ENCODE measurements at places on chromosomes 13 and 19. TPM values are rescaled to one million over a fixed set of nuclear protein-coding genes. Genes with fewer than 3 reads are reported as not detected.

DNA sequence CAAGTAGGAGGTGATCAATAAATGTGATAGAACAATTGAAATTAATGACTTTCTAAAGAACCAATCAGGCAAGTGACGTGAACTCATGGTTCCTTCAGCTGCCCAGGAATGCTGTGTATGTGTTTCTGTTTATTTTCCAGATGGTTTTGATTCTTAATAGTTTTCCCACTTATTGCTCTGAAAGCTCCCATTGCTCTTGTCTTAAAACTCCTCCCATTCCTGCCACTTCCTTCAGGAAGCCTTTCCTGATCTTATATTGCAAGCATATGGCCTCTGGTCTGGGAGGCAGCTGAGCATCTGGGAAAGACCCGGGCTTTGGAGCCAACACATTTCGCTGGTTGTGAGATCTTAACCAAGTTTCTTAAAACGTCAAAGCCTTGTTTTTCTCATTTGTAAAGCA lies 17.1 kb upstream of the LATS2 start:
- no peak for DNase-seq
- peaks cover 15% of the 10 kb centered on the region for H3K4me1 ChIP-seq
- H3K27me3 ChIP-seq = peaks cover 28% of the 10 kb centered on the region
- no peaks in the 10 kb centered on the region for H3K36me3 ChIP-seq

GRCh38 chr13:103466761-103467160 lies 400.5 kb upstream of the SLC10A2 start:
- no peaks in the 10 kb centered on the region for H3K27me3 ChIP-seq
- H3K4me3 ChIP-seq = no peak overlapping the region
- no peak overlapping the region for H3K27ac ChIP-seq

GRCh38 chr19:29321116-29321515 lies 108.2 kb upstream of the UQCRFS1 start:
- H3K4me3 ChIP-seq = no peak overlapping the region
- no peaks in the 10 kb centered on the region for H3K36me3 ChIP-seq
- no peak for DNase-seq
- no peaks in the 10 kb centered on the region for H3K4me1 ChIP-seq
- no peak overlapping the region for H3K27ac ChIP-seq

DNA sequence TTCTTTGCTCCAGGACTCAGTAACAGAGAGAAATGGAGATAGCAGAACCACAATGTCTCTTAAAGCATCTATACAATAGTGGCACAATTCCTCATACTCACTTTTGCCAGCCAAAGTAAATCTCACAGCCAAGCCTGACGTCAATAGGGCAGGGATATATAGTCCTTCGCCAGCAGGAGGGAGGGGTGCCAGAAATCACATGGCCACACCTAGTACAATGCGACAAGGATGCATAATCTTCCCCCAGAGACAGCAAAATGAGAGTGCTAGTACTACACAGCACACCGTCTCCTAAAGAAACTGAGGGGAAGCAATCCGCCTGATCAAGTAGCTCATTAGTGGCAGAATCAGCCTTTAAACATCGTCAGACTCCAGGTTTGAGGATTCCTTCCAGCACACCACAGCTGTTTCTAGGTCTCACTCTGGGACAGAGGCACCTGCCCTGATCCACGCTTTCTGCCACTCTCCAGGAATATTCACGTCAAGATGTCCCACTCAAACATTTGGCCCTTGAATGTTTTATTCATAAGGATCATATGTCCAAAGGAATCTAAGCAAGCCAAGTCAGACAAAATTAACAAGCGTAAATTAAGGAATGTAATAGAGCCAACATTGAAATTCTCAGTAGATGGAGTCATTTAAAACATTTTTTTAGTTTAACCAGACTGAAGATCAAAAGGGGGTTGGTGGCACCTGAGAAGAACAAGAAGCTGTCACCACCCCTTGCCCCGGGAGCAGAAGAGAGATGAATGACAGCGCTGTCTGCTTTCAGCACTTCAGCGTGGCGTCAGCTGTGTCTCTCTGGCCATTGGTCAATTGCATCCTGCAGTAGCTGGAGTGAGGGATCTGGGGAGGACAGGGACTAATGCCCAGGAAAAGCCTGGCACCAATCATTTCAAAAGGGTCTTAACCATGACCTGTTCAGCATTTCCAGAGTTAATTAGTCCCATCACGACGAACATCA lies 63.5 kb upstream of the SERP2 start:
- DNase-seq = no peak
- H3K4me3 ChIP-seq = no peak overlapping the region
- peaks cover 6% of the 10 kb centered on the region for H3K4me1 ChIP-seq
- H3K27me3 ChIP-seq = peaks cover 40% of the 10 kb centered on the region
- no peak overlapping the region for H3K27ac ChIP-seq

GRCh38 chr13:101785858-101786257 lies 333.4 kb downstream of the ITGBL1 start:
- H3K27ac ChIP-seq = no peak overlapping the region
- H3K4me1 ChIP-seq = no peaks in the 10 kb centered on the region
- no peak overlapping the region for H3K4me3 ChIP-seq
- no peak for DNase-seq
- H3K27me3 ChIP-seq = no peaks in the 10 kb centered on the region

ARHGEF18 gene
- 44.4 TPM for total RNA-seq

- no peak within 1 kb of the TSS for H3K27ac ChIP-seq
- no peaks in the 10 kb centered on the region for H3K27me3 ChIP-seq
- H3K4me3 ChIP-seq = no peak within 1 kb of the TSS
- H3K4me1 ChIP-seq = peaks cover 3% of the 10 kb centered on the region
These were observed at the start of the genes ZNF146 and ZNF565 for GRCh38 chr19:36214386-36215275. TSS of gene ZNF146 (plus strand) at chr19:36215106. CDS start at chr19:36236441, 21,335 bp downstream. TSS of gene ZNF565 (minus strand) at chr19:36214665. CDS start at chr19:36201985, 12,680 bp downstream.

DNA sequence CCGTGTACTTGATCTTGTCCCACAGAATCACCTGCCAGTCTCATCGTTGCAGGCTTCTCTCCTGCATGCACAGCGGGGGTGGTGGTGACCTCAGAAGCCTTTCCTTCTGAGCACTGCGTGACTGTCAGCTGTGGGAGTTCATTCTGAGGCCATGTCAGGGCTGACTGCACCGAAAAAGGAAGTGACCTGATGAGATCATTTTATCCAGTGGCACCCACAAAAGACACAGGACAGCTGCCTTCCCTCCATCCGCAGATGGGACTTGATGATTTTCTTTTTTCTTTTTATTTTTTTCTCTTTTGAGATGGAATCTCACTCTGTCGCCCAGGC lies 89.7 kb downstream of the RAB20 start:
- peaks cover 3% of the 10 kb centered on the region for H3K4me1 ChIP-seq
- H3K27me3 ChIP-seq = peaks cover 9% of the 10 kb centered on the region
- no peak for DNase-seq
- H3K4me3 ChIP-seq = no peak overlapping the region
- H3K27ac ChIP-seq = no peak overlapping the region
- no peaks in the 10 kb centered on the region for H3K36me3 ChIP-seq

DNA sequence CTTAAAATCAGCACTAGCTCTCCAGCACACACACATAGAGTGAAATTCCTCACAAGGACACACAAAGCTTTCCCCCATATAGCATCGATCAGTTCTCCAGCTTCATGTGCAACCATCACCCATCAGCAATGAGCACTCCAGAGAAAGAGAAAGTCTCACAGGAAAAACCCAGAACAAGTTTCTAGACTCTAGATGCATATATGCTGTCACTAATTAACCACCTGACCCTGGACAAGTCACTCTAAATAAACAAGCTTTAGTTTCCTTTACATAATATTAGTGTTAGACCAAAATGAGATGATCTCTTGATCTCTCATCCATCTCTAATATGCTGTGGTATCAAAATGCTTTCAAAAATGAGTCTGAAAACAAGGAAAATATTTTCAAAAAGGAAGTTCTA lies 81.2 kb downstream of the TBC1D4 start:
- peaks cover 12% of the 10 kb centered on the region for H3K27me3 ChIP-seq
- H3K4me3 ChIP-seq = no peak overlapping the region

DNA sequence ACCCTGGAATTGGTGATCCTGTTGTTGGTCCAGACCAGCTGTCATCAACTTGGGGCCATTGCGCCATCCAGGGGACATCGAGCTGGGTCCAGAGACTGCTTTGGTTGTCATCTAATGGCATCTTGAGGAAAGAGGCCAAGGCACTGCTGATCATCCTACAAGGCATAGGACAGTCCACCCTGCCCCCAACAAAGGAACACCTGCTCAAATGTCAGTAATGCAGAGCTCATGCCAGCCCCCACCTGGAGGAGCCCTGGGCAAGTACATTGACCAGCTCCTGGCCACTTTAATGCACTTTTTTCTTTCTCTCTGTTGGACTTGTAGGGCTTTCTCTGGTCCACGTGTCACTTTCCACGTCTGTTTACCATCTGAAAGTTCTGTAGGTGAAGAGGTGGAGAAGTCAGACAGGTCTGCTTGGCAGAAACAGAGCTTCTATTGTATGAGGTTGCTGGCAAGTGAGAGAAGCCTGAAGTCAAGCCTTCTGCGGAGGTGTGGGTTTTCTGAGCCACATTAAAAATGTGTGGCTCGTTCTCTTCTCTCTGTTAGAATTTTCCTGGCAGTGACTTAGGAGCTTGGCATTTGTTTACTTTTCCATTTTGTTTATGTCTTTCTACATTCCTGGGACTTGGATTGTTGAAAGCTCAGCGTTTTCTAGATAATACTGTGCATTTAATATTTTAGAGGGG lies 124.0 kb upstream of the RNF113B start:
- no peak overlapping the region for H3K4me3 ChIP-seq
- DNase-seq = no peak
- no peaks in the 10 kb centered on the region for H3K36me3 ChIP-seq
- no peak overlapping the region for H3K27ac ChIP-seq
- no peaks in the 10 kb centered on the region for H3K27me3 ChIP-seq

PVR gene
- total RNA-seq = 24.5 TPM

DNA sequence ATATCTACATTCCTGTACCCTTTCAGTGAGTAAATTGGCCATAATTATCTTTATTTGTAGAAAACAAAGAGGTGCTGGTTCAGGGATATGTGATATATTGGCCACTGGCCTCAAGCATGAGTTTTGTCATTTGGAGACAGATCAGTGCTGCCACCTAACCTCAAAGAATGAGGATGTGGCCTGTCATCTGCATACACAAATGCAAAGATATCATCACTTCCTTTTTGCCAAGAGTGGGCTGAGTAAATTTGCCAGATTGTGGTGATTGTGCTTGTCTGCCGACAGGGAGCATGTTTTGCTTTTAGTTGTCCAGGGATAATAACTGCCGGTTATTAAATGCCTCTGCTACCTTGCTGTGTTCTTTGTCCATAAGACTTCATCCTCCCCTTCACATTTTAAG lies 44.2 kb downstream of the WASF3 start:
- H3K27me3 ChIP-seq = peaks cover 22% of the 10 kb centered on the region
- peaks cover 15% of the 10 kb centered on the region for H3K4me1 ChIP-seq
- no peaks in the 10 kb centered on the region for H3K36me3 ChIP-seq
- no peak overlapping the region for H3K4me3 ChIP-seq
- H3K27ac ChIP-seq = no peak overlapping the region
- no peak for DNase-seq

S1PR4 gene
- total RNA-seq = 48.5 TPM

DNA sequence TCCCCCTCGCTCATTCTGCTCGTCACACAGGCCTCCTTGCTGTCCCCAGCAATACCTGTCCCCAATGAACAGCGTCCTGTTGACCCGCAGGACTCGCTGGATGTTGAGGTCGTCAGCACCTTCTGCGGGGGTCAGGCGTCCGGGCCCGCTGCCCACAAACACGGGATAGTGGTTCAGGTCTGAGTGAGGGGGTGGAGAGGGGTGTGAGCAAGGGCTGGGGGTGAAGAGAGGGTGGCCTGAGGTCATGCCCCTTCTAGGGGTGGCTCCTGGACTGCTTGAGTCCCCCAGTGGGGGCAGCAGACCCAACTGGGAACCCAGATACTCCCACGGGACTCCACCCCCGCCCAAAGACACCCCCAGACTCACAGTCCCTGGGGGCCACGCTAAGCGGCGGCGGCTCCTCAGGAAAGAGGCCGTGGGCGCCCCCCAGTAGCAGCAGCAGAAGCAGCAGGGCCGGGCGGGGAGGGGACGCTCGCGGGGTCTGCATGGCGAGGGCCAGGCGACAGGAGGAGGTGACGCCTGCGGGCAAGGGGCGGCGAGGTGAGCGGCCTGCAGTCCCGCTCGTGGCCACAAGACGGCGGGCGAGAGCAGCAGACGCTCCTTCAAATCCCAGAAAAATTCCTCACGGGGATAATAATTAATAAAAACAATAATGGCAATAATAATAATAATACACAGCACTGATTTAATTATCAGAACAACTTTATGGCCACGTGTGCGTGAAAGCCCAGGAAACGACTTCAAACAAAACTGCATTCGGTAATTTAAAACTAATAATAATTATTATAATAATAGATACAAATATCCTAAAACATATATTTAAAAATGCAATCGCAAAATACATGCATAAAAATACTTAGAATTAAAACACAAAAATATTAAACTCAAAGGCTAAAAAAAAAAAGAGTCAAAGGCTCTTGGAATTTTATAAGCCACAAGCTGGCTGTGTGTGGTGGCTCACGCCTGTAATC lies 1.2 kb downstream of the SEMA6B start:
- H3K27me3 ChIP-seq = no peaks in the 10 kb centered on the region
- H3K36me3 ChIP-seq = no peaks in the 10 kb centered on the region
- no peak overlapping the region for H3K4me3 ChIP-seq

ADGRE2 gene
- total RNA-seq = 2.7 TPM

NLRP12 gene
- not detected for total RNA-seq

SLC25A23 gene
- total RNA-seq = 20.1 TPM

ZNF780A gene
- total RNA-seq = 19.9 TPM

GRCh38 chr13:60329221-60329923 lies 67.6 kb upstream of the TDRD3 start:
- H3K27me3 ChIP-seq = peaks cover 31% of the 10 kb centered on the region
- no peak for DNase-seq
- H3K4me3 ChIP-seq = no peak overlapping the region
- no peaks in the 10 kb centered on the region for H3K36me3 ChIP-seq
- peaks cover 2% of the 10 kb centered on the region for H3K4me1 ChIP-seq
- no peak overlapping the region for H3K27ac ChIP-seq

EPSTI1 gene
- total RNA-seq = 11.9 TPM

DNA sequence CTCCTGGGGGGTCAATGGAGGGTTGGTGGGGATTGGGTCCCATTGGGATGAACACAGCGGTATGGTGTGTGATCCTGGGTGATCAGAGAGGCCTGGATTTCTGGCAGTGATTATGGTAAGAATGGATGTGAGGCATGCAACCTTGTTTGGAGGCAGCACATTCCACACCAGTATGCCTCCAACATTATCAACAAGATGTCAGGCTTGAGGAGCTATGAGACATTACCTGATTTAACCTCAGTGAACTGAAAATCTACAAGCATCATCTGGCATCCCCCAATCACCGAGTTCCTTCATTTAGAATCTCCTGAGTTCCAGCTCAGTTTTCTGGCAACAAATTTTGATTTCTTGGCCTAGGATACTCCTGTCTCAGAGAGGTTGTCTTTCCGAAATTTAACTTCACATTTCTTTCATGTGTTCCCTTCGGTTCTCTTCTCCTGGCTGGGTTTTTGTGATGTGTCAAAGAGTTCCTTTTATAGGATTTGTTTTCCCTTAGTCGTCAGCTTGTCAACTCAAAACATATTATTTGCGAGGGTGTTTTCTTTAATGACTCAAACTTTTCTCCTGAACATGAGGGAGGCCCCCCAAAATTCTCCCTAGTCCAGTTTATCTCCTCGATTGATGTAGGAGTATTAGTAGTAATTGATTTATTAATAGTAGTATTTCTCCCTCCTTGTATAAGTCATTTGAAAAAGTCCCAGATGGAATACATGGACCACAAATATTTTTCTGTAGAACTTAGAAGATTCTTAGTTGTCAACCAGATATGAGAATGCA lies 56.0 kb upstream of the FLT1 start:
- H3K4me1 ChIP-seq = no peaks in the 10 kb centered on the region
- peak overlapping the region; percentile 14 for H3K27ac ChIP-seq
- no peaks in the 10 kb centered on the region for H3K36me3 ChIP-seq

GRCh38 chr19:17560205-17560595 lies 4.8 kb downstream of the COLGALT1 start:
- DNase-seq = no peak
- no peaks in the 10 kb centered on the region for H3K27me3 ChIP-seq
- H3K4me3 ChIP-seq = no peak overlapping the region
- no peak overlapping the region for H3K27ac ChIP-seq
- peaks cover 6% of the 10 kb centered on the region for H3K4me1 ChIP-seq

PALM gene
- total RNA-seq = not detected
